HS-5 (cell line): ENCODE measurements at places on chromosomes 1 and 21.

- no peak for DNase-seq
Observed at GRCh38 chr1:21857840-21858670, 46.0 kb downstream of the LDLRAD2 start.

DNA sequence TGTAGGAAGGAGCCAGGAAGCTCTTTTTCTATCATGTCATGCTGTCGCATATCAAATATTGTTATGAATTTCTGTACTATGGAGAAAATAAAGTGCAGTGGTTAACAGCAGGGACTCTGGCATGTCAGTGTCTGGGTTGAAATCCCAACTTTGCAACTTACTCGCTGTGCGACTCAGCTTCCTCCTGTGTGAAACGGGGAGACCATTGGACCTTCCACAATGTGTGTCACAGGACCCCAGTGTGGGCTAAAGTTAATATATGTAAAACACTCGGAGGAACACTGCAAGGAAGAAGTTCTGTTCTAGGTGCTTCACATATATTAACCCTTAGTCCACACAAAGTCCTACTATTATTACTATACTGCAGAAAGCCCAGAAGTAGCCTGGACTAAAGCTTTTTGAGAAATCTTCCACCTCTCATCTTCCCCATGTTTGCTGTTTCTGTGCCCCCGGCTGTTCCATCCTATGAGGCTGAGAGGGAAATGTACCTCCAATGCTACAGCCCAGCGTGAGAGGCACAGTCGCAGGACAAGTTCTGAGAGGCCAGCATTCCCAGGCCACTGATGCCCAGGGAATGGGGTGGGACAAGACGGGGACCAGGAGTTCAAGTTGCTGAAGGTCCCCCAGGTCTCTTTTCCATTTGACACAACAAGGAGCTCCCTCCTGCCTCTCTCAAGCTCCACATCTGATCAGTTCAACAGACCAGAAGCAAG lies 1.9 kb downstream of the CHIT1 start:
- no peak for DNase-seq

- DNase-seq: no peak
Observed at GRCh38 chr21:25709684-25710265, 24.9 kb downstream of the ATP5PF start.

DNA sequence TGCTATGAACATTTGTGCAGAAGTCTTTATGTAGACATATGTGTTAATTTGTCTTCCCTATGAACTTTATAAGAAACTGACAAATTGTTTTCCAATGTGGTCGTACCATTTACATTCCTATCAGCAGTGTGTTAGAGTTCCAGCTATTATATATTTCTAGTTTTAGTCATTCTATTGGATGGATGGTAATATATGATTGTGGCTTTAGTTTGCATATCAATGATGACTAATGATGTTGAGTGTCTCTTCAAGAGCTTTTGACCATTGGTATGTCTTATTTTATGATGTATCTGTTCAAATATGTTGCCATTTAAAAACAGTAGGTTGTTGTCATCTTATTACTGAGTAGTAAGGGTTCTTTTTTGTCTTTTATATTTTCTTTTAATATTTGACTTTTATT lies 16.2 kb upstream of the ZNF326 start:
- DNase-seq: peak; percentile 79

- DNase-seq: no peak
Observed at GRCh38 chr1:93739472-93739871, 57.8 kb upstream of the BCAR3 start.

DNA sequence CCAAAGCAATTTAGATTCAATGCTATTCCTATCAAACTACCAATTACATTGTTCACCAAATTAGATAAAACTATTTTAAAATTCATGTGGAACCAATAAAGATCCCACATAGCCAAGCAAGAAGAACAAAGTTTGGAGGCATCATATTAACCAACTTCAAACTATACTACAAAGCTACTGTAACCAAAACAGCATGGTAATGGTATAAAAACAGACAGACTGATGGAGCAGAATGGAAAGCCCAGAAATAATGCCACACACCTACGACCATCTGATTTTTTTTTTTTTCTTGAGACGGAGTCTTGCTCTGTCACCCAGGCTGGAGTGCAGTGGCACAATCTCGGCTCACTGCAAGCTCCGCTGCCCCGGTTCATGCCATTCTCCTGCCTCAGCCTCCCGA lies 7.1 kb downstream of the ZNF124 start:
- DNase-seq: no peak

- DNase-seq: no peak
Observed at GRCh38 chr1:45573231-45573804, 10.5 kb upstream of the NASP start.

DNA sequence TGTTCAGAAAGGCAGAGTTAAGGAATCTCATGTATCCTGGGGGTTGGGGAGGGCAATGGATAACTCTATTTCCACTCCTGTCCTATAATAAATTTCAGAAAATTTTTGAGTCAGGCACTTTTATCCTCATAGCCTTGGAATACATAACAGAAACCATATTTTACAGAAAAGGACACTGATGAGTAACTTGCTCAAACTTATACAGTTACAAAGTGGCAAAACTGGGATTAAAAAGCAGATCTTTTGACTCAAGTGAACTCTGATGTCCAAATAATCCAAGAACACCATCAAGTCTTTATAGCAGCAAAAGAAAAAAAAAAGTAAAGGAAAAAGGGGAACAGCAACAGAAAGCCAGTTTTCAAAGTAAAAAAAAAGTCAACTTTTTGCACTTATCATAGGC lies 36.9 kb downstream of the PHC2 start:
- DNase-seq: no peak

DNA sequence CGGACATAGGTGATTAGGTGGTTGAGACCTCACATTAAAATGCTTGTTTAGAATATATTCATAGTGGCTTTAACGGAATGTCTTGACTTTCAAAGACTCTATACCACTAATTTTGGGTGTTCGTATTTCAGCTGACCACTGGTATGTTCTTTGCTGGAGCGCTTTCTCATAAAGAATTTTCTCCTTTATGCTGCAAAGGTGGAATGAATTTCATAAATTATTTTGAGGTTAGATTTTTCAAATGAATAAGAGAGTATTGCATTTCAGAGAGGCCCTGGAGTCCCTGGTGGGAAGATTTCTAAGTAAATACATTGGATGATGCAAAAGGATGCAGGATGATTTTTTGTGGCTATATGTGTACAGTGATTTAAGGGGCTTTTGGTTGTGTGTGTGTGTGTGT lies 55.8 kb downstream of the HUNK start:
- DNase-seq: no peak

GRCh38 chr1:214349008-214349407 lies 68.0 kb downstream of the SMYD2 start:
- no peak for DNase-seq

GRCh38 chr1:47924270-47925048 lies 72.7 kb downstream of the TRABD2B start:
- DNase-seq: no peak

DNA sequence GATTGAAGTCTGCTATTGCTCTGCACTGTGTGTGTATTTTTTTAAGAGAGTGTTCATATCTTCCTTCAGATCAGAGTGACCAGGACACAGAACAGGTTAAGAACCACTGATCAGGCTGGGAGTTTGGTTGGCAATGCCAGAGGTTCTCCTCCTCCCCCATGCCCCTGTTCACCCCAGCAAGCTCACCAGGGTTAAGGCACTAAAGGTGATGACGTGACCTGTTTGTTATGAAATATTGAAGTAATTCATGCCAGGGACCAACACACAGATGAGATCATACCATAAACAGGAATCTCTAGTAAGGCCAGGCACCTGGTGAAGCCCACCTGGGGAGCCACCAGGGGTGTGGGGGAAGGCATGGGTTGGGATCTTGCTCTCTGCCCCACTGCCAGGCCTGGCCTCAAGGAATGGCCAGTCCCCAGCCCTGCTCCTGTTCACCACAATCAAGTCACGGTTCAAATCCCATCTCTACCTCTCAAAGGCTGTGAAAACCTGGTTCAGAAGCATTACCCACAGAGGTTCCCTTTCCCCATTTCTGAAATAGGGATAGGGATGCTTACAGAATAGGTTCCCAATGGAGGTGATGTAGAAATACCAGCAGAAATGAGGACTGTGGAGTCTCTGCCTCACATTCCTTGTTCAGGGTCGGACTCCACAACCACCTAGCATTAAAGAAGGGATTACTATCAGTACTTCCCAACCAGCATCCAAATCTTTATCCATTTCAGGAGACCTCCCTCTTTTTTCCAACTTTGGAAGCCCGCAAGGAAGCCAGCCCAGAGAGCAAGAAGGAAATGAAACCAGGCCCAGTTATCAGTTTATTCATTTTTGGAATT lies 2.4 kb downstream of the ID3 start:
- DNase-seq: no peak

DNA sequence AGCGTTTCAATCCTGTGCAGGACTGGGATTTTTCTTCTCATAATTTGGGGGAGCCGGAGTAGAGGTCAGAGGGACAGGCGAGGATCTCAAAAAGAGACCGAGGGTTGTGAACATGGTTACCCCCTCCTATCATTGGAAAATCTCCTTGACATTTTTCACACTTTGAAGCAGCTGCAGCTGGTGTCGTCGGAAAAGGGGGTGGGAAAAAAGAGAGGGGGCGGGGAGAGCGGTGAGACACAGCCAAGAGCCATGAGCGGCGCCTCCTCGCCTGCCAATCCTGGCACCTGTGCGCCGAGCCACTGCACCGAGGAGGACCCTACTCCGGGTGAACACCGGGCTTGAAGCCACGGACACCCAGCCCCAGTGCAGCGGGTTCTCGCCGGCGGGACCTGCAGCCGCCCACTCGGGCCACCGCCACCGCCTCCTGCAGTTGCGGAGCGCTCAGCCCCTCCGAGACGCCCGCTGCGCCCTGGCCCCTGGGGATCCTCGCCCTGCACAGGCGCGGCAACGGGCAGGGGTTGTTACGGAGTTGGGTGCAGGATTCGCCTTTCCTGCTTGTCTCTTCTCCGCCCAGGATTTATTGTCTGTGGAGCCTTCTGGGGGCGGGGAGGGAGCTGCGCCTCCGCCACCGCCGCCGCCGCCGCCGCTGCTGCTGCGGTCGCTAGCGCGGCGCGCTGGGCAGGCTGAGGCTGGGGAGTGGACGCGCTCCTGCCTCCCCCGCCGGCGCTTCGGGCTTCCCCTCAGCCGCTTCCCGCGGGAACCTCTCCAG lies at the start of gene LRRC7:
LRRC7 (plus strand) TSS at position 271 of the 769 bp plus-strand sequence. CDS start 718 bp downstream, outside the sequence.
- DNase-seq: no peak

- DNase-seq: no peak
Observed at GRCh38 chr1:9211291-9211811, 23.2 kb upstream of the H6PD start.

DNA sequence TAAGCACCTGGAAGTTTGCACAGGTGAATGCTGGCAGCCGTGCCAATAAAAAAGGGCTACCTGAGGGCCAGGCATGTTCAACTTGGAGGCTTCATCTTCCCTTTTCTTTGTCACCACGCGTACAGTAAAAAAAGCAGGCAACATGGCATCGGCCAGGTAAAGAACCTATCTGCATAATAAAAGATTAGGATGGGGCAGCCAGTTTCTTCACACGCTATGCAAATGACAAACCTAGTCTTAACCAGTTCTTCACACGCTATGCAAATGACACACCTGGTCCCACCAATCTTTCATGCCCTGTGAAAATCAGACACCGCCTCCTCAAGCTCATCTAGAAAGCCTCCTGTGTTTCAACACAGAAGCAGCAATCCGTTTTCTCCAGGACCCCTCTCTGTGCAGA lies 413.4 kb downstream of the HLX start:
- no peak for DNase-seq

DNA sequence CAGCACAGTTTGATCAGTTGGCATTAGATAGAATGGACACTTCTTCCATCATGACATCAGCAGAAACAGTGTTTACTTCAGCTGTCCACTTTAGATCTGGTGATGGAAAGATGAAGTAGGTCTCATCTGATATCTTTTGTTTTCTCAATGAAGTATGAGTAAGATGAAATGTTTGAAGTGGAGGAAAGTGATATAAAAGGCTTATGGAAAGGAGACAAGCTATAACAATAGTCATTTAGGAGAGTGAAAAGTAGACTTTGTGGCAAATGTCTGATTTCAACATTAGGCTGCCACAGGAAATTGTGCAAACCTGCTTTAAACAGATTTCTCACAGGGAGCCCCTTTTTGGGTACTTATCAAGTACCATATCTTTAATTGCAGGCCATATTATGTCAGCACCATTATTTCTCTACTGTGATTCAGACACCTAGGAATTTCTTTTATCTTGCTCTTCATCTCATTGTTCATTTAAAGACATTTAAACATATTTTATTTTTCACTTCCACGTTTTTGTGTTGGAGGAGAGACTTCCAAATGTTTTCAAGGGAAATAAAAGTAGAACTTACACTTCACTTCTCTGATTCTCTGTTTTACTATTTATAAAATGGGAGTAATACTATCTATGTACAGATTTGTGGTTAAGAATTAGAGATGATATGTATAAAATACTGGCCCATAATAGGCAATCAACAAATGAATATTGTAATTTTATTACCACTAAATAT lies 18.1 kb downstream of the PDC start:
- DNase-seq: peak; percentile 15

- no peak for DNase-seq
Observed at GRCh38 chr1:203128716-203129500, 1.4 kb downstream of the ADORA1 start.

- no peak for DNase-seq
Observed at GRCh38 chr1:199182186-199182843, 543.5 kb downstream of the PTPRC start.

DNA sequence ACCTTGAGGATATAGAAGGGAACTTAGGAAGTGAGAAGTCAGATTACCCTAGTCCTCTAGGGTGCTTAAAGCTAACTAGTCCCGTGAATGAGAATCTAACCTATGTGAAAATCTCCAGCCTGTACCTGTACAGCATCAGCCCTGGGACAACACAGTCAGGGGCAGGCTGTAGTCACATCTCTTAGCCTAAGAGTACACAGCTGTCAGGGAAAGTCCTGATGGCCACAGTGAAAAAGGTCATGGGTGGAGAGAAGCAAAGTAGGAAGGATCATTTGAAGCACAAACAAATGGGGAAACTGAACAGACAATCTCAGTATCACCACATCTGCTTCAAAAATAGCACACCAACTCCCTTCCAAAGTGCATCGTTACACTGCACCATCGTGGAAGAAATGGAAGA lies 11.7 kb downstream of the CTSK start:
- DNase-seq: no peak

GRCh38 chr21:46221664-46222435 lies 6.7 kb downstream of the LSS start:
- DNase-seq: no peak

- no peak for DNase-seq
Observed at GRCh38 chr1:184622136-184622823, 132.4 kb downstream of the EDEM3 start.

DNA sequence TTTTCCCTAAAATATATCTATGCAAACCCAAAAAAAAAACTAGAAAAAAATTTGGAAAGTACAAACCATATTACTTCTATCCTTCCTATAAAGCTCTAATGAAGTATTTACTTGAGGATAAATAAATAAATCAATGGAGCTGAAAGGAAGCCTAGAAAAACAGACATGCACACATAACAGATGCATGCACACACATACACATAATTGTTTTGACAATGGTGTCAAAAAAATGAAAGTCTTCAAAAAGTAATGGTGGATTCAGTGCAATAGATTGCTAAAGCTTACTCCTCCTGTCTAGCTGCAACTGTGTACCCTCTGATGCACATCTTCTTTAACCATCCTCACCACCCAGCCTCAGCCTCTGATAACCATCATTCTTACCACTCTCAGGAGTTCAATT lies 521.9 kb upstream of the RGS18 start:
- no peak for DNase-seq

GRCh38 chr1:63928186-63929105 lies 154.6 kb downstream of the ROR1 start:
- no peak for DNase-seq

GRCh38 chr1:59707178-59707791 lies 107.5 kb upstream of the HOOK1 start:
- DNase-seq: peak; percentile 84

GRCh38 chr1:38803647-38804046 lies 55.9 kb downstream of the RRAGC start:
- no peak for DNase-seq
